Umbilical cord (tissue), 2 donors: ENCODE measurements at places on chromosomes 11 and 22. TPM values are rescaled to one million over a fixed set of nuclear protein-coding genes. Genes with fewer than 3 reads are reported as not detected.

The MS4A7 gene
- total RNA-seq: 14.9 TPM

- DNase-seq: no peak
Measured at GRCh38 chr22:17769013-17769715, 5.1 kb downstream of the BID start.

DNA sequence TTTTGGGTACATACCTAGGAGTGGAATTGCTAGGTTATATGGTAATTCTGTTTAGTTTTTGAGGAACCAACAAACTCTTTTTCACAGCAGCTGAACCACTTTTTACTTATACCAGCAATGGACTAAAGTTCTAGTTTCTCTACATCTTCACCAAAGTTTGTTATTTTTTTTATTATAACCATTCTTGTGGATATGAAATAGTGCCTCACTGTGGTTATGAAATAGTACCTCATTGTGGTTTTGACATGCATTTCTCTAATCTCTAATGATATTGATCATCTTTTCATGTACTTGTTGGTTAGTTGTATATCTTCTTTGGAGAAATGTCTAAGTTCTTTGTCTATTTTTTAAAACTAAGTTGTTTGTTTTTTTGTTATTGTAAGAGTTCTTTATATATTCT is 27.2 kb downstream of the STIM1 start:
- no peak for DNase-seq

GRCh38 chr11:65208785-65209710 is 27.3 kb downstream of the CAPN1 start:
- no peak for DNase-seq

- DNase-seq: no peak
Measured at GRCh38 chr11:1892116-1892515, 421 bp upstream of the PRR33 start.
